ENCODE measurements at places on chromosomes 5 and 9. TPM values are rescaled to one million over a fixed set of nuclear protein-coding genes. Genes with fewer than 3 reads are reported as not detected.

DNA sequence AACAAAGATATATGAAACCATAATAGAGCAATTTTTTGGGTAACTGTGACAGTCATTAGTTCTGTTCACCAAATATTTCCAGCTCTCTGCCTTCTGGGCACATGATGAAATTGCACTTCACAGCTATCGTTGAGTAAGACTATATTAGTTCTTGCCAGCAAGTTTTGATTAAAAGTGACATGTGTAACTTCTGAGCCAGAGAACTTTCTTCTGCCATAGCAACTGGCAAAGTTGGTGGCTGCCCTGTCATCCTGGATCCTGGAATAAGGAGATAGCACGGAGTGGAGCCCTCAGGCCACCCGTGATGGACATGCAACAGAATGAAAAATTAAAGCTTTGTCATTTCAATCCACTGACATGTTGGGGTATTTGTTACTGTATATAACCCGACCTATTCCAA is 194.4 kb upstream of the VCAN start:
- DNase-seq, result no peak

DNA sequence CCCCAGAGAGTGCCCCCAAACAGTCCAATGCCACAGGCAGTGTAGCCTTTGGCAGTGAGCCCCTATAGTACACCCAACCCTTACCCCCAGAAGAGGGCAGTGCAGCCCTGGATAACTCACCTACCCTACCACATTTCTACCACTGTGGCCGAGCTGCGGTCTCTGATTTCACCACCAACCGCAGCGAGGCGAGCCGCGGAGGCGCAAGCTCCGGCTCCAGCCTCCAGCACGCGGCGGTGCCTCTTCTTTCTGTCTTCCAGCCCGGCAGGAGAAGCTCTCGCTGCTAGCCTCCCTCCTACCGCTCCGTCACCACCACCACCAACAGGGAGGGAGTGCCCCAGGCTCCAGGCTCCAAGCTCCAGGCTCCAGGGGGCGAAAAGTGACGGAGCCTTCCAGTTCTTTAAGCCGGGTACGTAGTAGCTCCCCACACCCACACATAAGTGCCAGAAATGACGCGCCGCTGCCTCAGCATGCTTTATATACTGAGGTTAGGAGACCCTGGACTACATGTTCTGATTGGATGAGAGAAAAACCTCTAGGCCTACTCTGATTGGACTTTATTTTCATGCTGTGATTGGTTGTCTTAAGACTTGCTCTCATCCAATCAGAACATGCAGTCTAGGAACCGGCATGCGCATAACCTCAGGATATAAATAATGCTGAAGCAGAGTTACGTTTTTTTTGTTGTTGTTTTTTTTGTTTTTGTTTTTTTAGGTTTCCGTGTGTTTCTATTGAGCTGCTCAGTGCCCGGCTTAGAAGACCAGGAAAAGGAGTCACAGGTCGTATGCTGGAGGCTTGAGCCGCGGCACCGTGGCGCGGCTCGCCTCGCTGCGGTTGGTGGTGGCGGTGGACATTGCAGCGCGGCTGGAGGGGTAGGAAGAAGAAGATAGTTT is at the start of gene PCAT7:
Gene PCAT7, plus strand, starts transcription at position 645 of the 893 bp plus-strand sequence.
- peak; percentile 81 for DNase-seq

- DNase-seq, result no peak
Measured at GRCh38 chr5:169753795-169754194, 116.7 kb downstream of the DOCK2 start.

DNA sequence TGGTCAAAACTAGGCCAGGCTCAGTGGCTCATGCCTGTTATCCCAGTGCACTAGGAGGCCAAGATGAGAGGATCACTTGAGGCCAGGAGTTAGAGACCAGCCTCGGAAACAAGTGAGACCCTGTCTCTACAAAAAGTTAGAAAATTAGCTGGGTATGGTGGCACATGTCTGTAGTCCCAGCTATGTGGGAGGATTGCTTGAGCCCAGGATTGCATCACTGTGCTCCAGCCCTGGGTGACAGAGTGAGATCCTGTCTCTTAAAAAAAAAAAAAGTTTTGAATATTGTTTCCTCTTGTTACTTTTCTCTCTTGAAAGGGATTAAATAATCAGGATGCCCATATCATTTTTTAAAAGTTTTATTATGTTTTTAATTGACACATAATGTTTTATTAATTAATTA is 7.6 kb downstream of the ARHGEF37 start:
- DNase-seq, result no peak

FAM163B gene
- total RNA-seq, result not detected

DIPK1B gene
- 40.8 TPM for total RNA-seq

ZFP2 gene
- total RNA-seq, result 1.8 TPM

DNA sequence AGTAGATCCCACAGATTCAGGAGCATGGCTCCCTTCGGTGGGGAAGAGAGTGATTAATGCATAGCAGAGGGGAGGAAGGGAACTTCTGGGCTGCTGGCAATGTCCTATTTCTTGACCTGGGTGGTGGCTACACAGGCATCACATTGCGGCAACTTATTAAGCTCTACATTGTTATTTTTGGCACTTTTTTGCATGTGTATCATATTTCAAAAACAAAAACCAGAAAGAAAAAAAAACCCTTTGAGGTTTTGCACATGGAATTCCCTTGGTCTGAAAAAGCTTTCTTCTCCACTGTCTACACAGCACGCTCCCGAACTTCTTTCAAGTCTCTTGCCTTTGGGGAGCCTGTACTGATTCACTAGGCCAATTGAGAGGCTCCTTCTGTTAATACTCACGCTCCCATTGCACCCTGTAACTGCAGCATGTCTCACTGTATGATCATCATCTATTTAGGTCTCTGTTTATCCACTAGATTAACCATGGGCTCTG is 25.1 kb downstream of the CEMIP2 start:
- DNase-seq, result no peak

- DNase-seq, result no peak
Measured at GRCh38 chr5:2353211-2353610, 398.3 kb downstream of the IRX2 start.

DNA sequence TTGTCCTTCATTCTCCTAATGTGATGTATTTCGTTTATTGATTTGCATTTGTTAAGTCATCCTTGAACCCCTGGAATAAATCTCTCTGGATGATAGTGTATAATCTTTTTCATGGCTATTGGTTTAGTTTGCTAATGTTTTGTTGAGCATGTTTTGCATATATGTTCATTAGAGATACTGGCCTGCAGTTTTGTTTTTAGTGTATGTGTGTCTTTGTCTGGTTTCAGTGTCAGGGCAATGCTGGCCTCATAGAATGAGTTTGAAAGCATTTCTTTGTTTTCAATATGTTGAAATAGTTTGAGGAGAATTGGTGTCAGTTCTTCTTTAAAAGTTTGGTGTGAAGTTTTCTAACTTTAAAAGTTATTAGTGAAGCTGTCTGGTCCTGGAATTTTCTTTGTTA is 149.6 kb upstream of the ATP10B start:
- no peak for DNase-seq

IFNA17 gene
- not detected for total RNA-seq

DNA sequence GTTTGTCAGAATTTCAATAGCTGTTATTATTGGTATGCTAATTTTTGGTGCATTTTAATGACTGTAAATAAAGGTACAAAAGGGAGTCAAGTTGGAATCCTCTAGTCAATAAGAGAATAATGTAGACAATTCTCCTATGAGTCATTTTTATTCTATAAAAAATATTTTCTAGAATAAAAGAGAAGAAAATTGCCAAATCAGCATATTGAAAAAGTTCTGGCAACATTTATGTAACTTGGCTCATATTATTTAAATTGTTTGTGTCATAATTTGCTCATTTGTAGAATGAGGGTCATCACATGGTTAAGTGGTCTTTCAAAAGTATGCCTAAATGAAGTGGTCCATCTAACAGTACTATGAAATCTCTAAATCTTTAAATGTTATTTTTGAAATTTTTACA is 1719.8 kb upstream of the WWC1 start:
- DNase-seq, result no peak

- no peak for DNase-seq
Measured at GRCh38 chr5:102958481-102959011, 161.4 kb downstream of the GIN1 start.

DNA sequence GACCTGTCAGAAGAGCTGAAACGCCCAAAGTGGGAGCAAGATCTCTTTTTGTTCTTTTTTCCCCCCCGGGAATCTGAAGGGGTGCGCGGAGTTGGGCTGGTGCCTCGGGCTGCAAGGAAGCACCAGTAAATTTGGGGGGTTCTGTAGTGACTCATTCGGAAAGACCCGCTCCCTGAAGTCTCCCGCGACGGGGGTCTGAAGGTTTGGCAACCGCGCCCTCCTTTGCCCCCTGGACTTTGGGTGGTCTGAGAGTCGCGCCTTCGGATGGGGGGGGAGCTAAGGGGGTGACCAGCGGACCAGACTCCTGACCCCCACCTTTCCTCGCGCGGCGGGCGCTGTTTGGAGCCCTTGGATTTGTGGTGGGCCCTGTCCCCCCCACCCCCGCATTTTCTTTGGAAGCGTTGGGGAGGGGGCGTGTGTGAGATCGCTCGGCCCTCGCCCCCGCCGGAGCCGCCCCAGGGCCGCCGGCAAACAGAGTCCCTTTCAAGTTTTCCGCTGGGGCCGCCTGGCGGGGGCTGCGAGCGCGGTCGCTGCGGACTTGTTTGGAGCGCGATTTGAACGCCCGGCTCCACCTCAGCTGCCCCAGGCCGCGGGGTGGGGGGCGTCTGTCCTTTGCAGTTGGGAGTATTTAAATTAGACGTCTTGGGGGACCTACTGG is 2.0 kb downstream of the CXXC5 start:
- DNase-seq, result no peak
